ENCODE measurements at places on chromosomes 3 and 15.

- no peak for DNase-seq
These were observed 14.2 kb downstream of the CP start for GRCh38 chr3:149207475-149207874.

DNA sequence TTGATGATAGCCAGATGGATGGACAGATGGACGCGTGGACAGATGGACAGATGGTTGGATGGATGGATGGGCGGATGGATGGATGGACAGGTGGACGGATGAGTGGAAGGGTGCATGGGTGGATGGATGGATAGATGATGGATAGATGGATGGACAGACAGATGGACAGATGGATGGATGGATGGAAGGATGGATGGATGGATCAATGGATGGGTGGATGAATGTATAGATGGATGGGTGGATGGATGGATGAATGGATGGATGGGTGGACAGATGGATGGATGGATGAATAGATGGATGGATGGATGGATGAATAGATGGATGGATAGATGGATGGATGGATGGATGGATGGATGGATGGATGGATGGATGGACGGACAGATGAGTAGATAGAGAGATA is 40.9 kb downstream of the GABRB3 start:
- DNase-seq, result no peak

GRCh38 chr3:102533784-102534183 is 99.0 kb downstream of the ZPLD1 start:
- DNase-seq, result no peak

DNA sequence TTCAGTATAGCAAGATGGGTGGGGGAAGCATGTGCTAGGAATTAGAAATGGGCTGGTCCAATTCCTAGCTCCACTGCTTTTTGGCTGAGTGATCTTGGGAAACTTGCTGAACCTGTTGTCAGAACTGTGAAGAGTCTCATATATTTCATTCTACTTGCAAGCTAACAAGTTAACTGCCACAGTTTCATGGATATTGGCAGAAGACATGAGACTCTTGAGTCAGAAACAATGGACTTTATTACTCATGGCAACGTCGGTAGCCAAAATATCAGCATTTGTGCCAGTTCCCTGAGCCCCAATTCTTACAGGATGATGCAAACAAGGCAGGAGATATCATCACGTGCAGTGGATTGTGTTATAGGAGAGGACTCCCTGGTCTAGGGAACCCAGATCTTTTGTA is 26.6 kb upstream of the PLAAT1 start:
- no peak for DNase-seq

GRCh38 chr15:62647202-62647842 is 395.2 kb upstream of the TPM1 start:
- DNase-seq, result no peak

GRCh38 chr15:63876085-63876662 is 42.4 kb upstream of the HERC1 start:
- DNase-seq, result no peak

DNA sequence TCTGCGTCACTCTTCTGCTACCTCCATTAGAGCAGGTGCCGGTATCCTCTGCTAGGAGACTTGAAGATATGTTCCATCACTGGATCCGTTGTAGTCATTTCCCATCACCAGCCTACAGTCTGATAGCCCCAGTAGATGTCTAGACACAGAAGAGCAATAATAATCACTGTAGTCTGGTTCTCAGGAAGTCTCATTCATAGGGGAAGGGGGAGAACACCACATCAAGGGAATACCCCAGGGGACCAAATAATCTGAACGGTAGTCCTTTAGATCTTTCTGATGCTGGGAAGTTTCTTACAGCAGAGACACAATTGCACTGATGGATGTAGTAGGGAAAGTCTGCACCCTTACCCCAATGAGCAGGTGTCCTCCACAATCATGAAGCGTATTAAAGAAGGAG is 595.0 kb downstream of the EPHA3 start:
- no peak for DNase-seq

GRCh38 chr3:183038221-183038620 is 57.9 kb upstream of the DCUN1D1 start:
- DNase-seq, result no peak

DNA sequence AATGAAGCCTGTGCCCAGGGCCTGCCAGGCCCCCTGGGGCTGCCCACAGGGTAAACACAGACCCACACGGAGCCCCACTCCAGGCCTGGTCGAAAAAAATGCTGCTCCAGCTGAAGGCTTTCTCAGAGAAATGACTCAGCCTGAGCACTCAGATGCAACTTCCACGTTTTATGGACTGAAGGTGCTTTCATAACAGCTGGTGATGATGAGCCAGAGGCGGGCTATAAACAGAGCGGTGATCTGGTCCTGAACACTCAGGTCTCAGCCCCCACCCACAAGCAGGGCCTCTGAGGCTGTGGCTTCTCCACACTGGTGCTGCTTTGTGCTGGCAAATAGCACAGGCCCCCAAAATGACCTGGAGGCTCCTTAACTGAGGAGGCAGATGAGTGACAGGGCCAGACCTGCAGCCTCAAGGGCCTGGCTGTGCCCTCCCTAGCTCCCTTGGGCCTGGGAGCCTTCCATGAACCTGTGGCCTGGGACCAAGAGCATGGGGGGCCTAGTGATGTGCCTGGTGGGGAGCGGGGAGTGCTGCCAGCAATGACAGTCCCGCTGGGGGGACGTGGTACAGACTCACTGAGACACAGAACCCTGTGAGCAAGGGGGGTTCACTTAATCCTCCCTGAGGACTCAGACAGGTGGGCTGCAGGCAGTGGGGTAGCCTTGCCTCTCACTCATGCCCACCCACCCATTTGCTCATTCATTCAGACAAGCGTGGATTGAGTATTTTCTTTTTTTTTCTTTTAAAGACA is 23.0 kb upstream of the FURIN start:
- no peak for DNase-seq

DNA sequence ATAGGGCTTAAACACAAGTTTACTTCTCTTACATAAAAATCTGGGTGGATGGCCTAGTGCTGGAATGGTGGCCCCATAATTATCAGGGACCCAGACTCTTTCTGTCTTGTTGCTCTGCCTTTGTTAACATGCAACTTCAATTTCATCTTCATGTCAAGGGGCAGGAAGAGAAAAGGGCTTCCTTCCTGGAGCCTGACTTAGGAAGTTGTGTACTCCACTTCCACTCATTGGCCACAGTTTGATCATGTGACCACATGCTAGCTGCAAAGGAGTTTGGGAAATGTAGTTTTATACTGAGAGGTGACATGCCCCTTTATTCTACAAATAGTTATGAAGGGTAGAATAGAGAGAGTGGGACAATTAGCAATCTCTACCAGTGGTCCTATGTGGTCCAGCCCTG is 39.3 kb downstream of the RHCG start:
- no peak for DNase-seq

DNA sequence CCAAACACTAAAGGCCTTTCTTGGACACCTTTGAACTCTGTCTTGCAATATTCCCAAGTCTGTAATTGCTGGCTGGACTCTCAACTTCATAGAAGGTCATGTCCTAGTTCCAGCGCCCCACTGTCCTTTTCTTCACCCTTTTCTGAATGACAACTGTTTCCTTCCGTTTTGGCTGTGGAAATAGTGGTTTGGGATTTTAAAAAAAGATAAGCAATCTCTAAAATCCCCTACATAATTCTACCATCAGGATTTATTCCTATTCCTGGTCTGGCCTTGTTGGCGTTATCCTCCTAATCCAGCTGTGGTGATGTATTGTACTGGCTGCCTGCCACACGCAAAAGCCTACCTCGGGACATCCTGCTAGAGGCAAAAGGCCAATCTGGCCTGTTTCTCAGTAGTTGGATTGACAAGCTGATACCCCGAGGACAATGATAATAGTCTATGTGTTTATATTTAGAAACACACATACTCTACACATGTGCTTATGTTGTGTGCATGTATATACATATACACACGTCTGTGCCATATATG is 440.3 kb upstream of the DPH6 start:
- no peak for DNase-seq

- no peak for DNase-seq
These were observed 8.0 kb upstream of the CTXND1 start for GRCh38 chr15:80259942-80260510.

- no peak for DNase-seq
These were observed 664.6 kb downstream of the AGBL1 start for GRCh38 chr15:86744198-86744780.

GRCh38 chr3:184005941-184006507 is 11.7 kb downstream of the ABCC5 start:
- DNase-seq, result no peak

- no peak for DNase-seq
These were observed 112.7 kb upstream of the PRR23C start for GRCh38 chr3:139157161-139157932.

GRCh38 chr3:72996121-72996472 is 514 bp upstream of the PPP4R2 start:
- DNase-seq, result no peak

DNA sequence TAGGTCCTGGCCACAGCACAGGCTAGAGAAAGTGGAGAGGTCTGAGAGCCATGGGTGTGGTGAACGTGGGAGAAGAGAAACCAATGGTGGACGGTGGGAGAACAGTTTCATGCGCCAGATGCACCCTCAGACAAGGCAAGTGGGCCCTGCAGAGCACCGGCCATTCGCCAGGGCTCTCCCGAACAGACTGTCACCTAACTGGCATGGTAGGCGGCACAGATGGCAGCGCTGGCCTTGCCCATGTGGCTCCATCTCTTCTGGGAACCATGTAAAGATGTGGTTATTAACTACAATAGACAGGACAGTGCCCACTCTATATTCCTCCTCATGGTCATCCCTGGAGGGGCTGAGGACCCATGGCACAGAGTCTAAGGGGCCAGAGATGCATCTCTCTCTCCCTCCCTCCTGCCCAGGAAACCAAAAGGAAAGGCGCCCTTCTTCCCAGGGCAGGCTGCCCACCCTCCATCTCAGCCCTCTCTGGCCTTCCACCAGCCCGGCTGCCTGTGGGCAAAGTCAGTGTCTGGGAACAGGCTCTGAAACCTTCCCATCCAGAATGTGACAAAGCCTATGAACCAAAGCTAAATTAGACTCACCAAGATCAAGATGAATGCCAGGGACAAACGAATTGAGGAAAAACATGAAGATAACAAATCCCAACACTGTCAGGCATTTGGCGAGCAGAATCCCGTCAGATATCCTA is 147.8 kb downstream of the OCA2 start:
- no peak for DNase-seq
